Breast epithelium (tissue), 4 donors: ENCODE measurements at places on chromosomes 7 and 10. TPM values are rescaled to one million over a fixed set of nuclear protein-coding genes. Genes with fewer than 3 reads are reported as not detected.

- H3K36me3 ChIP-seq: no peaks in the 10 kb centered on the region
- no peak overlapping the region for H3K4me3 ChIP-seq
- no peak for DNase-seq
- no peaks in the 10 kb centered on the region for H3K4me1 ChIP-seq
- H3K27me3 ChIP-seq: no peaks in the 10 kb centered on the region
Measured at GRCh38 chr7:114970732-114971131, 48.8 kb downstream of the MDFIC start.

Gene PHYH
- 23.7 TPM for total RNA-seq

- no peaks in the 10 kb centered on the region for H3K27me3 ChIP-seq
- no peak overlapping the region for H3K4me3 ChIP-seq
- H3K36me3 ChIP-seq: no peaks in the 10 kb centered on the region
- DNase-seq: no peak
- H3K4me1 ChIP-seq: no peaks in the 10 kb centered on the region
Measured at GRCh38 chr7:154304740-154305700, 252.8 kb downstream of the DPP6 start.

Gene MNX1
- total RNA-seq: 0.33 TPM

Gene DGKB
- total RNA-seq: 0.33 TPM
